ENCODE measurements at places on chromosomes 1 and 21. TPM values are rescaled to one million over a fixed set of nuclear protein-coding genes. Genes with fewer than 3 reads are reported as not detected.
A peak's percentile ranks its signal among the peaks of the same experiment; 100 is the strongest.

GRCh38 chr1:234546387-234546704 is 63.6 kb downstream of the IRF2BP2 start:
- DNase-seq = no peak

GRCh38 chr1:94304553-94304952 is 67.2 kb upstream of the ARHGAP29 start:
- DNase-seq = peak; percentile 91

DNA sequence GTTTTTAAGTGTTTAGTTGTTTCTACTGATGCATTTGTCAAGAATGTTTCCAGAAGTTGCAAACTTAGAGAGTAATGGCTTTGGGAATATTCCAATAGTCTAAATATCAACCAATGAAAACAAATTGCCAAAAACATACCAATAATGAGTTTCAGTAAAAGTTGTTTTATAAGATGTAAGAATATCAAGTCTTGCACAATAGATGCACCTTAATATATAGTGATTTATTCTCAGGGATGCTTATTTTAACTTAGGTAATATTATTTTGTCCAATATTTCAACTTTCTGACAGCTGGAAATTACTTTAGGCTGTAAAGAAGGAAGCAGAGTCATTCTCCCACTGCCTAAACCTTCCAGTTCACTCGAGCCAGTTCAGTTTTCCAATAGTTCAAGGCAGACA is 5.4 kb upstream of the NMNAT2 start:
- DNase-seq = no peak

- DNase-seq = no peak
These were observed 14.3 kb downstream of the MOV10 start for GRCh38 chr1:112688781-112689193.

OR2L8 gene
- total RNA-seq = not detected

GREM2 gene
- not detected for total RNA-seq

GRCh38 chr1:1528301-1529267 is 11.8 kb downstream of the TMEM240 start:
- DNase-seq = no peak

SNX7 gene
- total RNA-seq = 19.0 TPM

DNA sequence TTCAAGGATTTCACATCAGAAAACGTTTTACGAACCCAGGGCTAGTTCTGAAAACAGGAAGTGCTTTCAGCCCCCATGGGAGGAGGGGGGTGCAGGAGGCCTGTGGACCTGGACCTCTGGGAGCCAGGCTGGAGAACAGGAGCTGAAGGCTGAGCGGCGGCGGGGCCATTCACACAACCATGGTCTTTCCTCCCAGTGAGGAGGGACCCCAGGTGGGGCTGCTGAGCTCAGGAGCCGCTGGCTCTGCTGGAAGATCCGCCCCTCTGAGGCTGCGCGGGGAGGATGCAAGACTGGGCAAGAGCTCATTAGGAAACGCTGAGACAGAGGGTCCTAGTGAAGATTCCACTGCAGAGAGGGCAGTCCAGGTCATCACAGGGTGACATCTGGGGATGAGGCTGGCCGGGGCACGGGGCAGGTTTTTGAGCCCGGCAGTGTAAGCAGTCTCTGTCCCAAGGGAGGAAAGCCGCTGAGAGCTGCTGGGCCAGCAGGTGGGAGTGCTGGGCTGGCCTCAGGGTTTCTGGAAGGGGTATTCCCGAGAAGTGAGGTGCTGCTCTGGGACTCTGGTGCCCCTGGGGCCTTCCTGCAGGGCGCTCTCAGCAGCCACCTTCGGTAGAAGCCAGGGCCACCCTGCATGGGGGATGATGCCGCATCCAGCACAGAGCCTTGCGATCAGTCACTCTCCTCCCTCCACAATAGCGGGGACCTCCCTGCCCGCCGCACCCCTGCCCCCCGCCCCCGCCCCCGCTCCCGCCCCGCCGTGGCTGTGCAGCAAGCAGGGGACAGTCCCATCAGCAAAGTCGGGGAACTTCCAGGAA is 7.5 kb downstream of the MX2 start:
- no peak for DNase-seq

- no peak for DNase-seq
These were observed 3.4 kb upstream of the NCAM2 start for GRCh38 chr21:20994790-20995189.

SYNJ1 gene
- total RNA-seq = 3.8 TPM

DNA sequence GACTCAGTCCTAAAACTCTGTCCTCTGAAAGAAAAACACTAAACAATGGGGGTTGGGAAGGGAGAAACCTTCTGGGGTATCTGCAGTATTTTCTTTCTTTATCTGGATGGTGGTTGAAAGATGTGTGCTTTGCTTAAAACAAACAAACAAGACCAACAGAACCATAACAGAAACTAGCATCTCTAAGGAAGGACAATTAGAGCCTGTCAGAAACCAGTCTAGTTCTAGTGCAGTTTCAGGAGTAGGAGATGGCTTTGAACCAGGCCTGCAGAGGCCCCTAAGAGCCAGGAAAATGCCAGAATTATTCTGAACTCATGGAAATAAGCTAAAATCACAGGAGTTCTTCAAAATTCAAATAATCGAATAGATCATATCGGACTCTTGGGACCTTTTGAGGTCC is 18.5 kb downstream of the ILDR2 start:
- DNase-seq = no peak

DNA sequence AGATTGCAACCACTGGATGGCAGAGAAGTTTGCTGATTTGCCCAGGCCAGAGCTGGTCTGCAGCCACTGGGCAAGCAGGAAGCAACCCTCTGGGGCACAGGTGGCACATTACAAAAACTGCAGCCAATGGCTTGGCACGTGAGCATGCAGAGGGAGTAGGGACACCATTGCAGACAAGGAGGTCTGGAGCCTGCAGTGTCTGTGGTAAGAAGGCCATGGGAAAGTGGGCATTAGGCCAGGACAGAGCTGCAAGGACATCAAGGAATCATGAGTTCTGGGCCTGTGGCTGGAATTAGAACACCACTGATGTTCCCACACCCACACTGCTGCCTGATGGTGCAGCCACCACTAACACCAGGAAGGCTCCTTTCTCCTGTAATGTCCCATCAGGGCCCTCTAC is 113.0 kb downstream of the TSEN15 start:
- DNase-seq = no peak

TMIGD3 gene
- not detected for total RNA-seq

DNA sequence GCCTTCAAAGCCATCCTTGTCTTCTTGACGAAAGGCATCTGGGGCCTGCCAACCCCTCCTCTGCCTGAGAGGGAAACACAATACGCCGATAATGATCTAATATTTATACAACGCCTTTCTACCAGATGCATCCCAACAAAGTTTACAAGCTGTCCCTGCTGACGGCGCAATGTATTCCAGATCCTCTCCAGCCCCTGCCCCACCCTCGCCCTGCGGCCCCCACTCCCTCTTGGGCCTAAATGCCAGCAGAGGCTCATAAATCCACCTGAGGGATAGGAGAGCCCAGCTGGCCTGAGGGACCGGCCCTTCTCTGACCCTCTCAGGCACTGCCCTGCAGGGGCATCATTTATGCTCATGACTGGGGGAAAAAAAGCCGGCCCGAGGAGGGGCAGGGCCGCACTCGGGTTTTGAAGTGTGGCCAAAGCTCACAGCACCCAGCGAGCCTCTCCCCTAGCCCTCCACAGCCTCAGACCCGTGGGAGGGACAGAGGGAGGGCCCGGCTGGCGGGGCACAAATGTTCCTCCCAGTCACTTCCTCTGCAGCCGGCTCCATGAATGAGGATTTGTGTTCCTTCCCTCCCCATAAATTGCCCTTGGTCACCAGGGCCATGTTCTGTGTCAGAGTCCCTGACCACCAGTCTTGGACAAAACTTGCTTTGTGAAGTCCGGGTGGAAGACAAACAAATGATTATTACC is 140.3 kb downstream of the FOXD2 start:
- no peak for DNase-seq

UBE2U gene
- not detected for total RNA-seq

DNA sequence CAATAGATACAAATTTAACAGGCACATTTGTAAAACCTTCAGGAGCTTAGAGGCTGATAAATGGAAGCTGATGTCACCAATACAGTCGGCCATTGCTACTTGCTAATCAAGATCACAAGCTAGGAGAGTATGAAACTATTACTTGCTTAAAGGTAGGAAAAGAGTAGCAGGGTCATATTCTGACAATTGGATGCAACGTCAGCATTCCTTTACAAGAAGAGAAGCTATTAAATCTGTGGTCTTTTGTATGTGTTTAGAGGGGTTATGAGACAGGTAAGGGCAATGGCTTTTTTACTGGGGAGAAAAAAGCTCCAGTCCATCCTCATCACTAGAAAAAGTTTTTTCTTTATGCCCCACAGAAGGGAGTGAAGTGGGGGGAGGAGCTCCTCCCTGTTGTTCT is 11.7 kb upstream of the CD48 start:
- no peak for DNase-seq

- peak; percentile 86 for DNase-seq
These were observed 296.2 kb downstream of the LMX1A start for GRCh38 chr1:165060285-165060793.

TMEM82 gene
- total RNA-seq = not detected

DNA sequence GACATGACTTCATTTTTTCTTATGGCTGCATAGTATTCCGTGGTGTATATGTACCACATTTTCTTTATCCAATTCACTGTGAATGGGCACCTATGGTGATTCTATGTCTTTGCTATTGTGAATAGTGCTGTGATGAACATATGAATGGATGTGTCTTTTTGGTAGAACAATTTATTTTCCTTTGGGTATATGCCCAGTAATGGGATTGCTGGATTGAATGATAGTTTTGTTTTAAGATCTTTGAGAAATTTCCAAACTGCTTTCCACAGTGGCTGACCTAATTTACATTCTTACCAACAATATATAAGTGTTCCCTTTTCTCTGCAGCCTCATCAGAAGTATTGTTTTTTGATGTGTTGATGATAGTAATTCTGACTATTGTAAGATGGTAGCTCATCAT is 361.7 kb upstream of the SGIP1 start:
- no peak for DNase-seq

DNA sequence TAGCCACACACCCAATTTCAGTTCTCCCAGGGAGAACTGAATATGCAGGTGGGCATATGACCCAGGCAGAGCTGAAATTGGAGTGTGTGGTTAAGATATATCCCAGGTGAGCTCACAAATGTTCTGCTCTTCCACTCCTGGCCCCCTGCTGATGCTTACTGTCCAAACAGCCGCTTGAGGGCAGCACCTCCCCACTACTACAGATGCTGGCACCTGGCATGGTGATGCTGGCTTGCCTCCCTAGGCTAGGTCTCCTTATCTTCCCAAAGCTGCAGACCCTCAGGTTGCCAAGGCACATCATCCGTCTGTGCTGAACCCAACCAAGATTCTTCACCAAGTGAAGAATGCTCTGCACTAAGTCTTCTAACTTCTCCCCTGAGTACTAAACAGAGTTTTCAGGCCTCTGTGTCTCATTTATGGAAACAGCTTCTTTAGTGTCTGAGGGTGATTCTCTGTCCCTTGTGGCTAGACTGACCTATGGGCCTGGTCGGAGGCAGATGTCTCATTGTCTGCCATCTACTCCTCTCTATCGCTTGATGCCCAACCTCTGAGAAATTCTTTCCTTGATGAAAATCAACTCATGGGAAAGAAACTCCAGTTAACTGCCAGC is 27.2 kb downstream of the XCL1 start:
- DNase-seq = peak; percentile 58

GRCh38 chr1:66305927-66306326 is 228.0 kb upstream of the SGIP1 start:
- no peak for DNase-seq

NES gene
- under 0.01 TPM for total RNA-seq

KLF17 gene
- total RNA-seq = not detected

GRCh38 chr1:191662051-191662450 is 496.2 kb upstream of the RGS18 start:
- DNase-seq = no peak

DNA sequence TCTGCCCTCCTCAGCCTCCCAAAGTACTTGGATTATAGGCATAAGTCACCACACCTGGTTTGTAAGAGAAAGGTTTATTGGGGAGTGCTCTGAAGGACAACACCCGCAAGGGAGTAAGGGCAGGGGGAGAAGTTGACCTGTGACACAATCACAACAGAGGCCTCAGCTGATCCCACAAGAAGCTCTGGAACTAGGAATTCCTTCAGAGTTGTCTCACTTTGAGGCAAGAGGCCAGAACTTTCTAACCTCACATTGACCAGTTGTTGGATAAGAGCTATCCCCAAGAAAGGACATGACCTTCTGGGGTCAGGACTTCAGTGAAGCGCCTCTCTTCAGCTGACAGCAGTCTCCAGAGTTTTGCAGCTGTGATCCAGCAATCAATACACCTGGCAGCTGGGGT is 27.4 kb upstream of the RC3H1 start:
- DNase-seq = no peak

NECTIN4 gene
- 108 TPM for total RNA-seq

- DNase-seq = peak; percentile 86
These were observed 483.9 kb downstream of the OMA1 start for GRCh38 chr1:58062635-58063034.

GRCh38 chr21:28336314-28336713 is 656.4 kb downstream of the LTN1 start:
- peak; percentile 67 for DNase-seq

GRCh38 chr21:34867785-34868184 is 181.3 kb downstream of the RUNX1 start:
- no peak for DNase-seq

DNA sequence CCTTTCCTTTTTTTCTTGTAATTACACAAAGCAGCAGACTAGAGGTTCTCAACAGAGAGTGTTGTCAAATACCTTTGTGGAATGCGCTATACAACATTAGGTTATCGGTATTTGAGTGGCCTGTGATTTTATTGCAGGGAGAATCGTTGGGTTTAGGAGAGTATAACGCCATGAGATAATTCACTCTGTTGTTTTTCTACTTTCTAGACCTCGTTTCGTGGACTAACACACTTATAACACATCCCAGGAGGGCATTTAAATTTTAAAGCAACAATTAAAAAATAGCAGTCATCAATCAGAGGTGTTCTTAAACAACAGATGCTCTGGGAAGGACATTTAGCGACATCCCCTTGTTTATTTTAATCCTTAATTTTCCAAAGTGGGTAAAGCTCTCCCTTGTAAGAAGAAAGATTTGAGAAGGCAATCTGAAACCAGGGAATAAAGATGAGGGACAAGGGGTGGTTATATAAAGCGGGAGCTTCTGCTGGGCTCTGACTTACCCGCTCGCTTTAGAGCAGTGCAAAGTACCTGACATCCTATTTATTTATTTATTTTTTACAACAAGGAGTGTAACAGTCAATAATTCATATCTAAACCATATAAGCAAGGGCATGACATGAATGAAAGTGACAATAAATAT is 4.9 kb downstream of the PBX1 start:
- peak; percentile 29 for DNase-seq

GRCh38 chr1:6260961-6261614 is at the start of gene GPR153:
GPR153 (minus strand) TSS chr1:6261098; CDS start chr1:6254905, 6,193 bp downstream.
- DNase-seq = no peak

DNA sequence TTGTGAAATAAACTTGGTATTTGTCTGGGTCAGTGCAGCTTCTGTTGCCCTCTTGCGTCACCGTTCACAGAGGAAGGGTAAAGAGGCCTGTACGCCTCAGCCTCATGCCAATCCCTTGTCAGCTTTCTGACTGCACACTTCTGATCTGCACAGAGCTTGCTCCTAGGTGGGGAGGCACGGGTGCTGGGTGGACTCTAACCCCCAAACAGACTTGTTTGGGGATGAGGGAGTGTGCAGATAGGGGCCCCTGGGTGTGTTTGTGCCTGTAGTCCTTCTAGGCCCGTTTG is 803 bp upstream of the B4GALT2 start:
- DNase-seq = no peak

TRIM62 gene
- 0.79 TPM for total RNA-seq

GRCh38 chr1:7987528-7987927 is 26.0 kb downstream of the PARK7 start:
- DNase-seq = no peak

GRCh38 chr1:32724678-32725614 is 22.4 kb upstream of the SYNC start:
- DNase-seq = peak; percentile 93

- DNase-seq = no peak
These were observed 4.8 kb downstream of the KIAA1614 start for GRCh38 chr1:180917306-180918065.
